Type B pancreatic cell (in vitro differentiated cells): ENCODE measurements at places on chromosomes 13 and 19.

DNA sequence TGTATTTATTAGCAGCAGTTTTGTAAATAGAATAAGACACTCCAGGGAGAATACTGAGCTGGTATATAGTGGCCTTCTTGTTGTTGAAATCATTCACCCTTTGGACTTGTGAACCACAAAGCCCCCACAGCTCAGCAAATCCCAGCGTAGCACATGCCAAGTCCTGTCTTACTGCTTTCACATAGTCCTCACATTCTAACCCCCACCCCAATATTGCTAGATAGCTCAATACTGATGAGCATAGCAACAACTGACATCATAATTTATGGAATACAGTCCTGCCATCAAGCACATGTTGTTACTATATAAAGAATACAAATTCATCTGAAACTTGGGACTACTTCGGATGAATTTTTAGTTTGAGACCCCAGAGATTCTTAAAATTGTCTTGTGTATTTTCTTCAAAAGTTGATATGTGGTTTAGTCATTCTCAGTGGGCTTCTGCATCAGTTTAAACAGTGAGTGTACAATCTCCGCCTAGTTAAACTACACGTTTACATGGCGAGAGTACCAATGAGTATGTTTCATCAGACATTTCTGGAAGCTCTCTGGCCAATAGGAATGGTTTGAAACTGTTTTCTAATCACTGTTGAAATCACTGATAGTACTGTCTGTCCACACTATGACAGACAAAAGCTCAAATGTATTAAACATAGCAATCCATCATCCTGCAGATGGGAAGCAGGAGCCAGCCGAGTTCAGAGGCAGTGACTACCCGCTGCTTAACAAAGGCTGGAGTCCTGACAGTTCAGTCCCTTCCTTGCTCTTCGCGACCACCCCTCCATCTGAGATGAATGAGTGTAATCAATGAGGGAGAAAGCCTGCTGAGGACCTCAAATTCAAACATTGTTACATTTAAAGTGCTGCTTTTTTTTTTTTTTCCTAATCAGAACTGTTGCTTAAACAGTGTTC, 15.2 kb downstream of the DACH1 start:
- no peak for DNase-seq

DNA sequence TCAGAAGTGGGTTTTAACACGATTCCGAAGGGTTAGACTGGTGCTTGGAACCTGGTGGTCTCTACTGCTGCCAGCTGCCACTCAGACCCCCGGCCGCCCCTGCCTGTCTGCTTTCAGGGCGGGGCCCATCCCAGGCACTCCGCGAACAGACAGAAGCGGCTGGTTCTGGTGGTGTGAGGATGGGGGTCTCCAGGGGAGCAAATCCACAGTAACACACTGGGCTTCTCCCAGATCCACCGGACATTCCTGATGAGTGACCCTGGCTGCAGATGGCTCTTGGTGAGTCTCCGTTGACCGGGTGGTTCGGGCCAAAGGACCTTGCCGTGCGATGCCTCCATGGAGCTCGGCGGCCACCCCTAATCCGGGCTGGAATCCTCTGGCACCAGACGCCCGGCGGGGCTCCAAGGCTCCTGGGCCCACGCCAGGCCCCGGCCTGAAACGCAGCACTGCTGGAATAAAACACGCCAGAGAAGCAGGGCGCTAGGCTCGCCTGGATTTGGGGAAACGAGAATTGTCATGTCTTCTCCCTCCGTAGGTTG, 2.1 kb upstream of the PTBP1 start:
- DNase-seq: no peak

DNA sequence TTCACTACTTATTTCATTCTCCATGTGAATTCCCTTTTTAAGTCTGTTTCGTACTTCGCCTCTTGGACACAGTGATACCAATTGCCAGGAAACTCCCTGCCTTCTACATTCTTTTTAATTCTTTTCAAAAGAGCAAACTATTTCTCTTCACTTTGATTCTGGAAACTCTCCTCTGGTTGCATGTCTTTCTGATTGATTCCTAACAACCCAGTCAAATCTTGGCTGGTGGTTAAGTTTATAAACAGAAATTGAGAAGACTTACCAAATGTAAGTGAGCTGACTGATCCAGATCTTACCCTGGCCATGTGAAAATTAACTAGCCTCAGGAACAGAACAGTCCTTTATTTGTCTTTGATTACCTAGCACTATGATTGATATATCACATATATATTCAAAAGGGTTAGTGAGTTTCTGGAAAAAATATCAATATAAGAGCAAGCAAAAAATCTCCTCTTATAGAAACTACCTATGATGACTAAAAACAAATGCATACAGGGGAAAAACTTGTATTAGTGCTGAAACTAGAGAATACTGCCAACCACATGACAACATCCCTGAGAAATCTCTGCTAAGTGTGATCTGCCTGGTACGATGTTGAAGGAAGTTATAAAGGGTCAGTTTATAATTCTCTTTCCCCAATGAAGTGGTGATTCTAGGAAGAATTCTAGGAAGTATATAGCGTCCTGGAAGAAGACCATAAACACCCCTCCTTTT, 152.6 kb upstream of the HTR2A start:
- DNase-seq: no peak

GRCh38 chr13:45331692-45332035, 9.3 kb downstream of the TPT1 start:
- no peak for DNase-seq

GRCh38 chr19:49851456-49852259, 699 bp downstream of the PTOV1 start:
- DNase-seq: no peak

DNA sequence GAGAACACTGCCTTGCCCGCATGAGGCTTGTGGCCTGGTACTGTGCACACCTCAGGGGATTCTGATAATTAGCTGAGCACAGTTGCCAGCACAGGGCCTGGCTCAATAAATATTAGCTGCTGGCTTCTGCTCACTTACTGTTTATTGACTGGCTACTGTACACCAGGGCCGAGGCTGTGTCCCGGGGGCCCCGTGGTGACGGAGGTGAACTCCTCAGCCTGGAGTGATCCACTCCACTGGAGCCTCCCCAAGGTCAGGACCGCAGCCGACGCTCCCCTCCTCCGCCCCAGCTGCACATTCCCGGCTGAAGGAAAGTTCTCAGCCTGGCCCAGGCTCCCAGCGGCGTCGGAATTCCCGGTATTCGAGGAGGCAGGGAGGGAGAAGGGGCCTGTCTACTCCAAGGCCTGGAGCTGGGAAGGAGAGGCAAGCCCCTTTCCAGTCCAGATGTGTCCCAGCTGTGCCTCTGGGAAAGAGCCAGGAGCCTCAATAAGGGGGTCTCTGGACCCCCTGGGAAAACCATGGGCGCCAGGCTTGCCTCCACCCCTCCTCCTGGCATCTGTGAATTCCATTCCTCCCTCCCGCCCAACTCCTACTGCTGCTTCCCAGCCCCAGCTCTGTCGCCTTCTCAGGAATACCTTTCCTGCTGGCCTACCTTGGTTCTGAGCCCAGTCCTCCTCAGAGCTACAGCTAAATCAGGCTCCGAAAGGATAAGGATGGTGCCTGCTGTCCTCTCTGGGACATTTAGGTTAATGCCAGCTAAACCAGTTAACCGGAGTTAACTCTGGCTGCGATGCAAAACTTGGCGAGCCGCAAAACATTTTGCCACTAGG, 7.3 kb downstream of the RPS16 start:
- DNase-seq: no peak
